SW 1271 (cell line): ENCODE measurements at places on chromosomes 7 and 10.

- no peak for DNase-seq
Measured at GRCh38 chr10:67784474-67784873, 53.5 kb downstream of the DNAJC12 start.

GRCh38 chr10:9745158-9745557 lies 1272.5 kb upstream of the CELF2 start:
- DNase-seq: no peak

DNA sequence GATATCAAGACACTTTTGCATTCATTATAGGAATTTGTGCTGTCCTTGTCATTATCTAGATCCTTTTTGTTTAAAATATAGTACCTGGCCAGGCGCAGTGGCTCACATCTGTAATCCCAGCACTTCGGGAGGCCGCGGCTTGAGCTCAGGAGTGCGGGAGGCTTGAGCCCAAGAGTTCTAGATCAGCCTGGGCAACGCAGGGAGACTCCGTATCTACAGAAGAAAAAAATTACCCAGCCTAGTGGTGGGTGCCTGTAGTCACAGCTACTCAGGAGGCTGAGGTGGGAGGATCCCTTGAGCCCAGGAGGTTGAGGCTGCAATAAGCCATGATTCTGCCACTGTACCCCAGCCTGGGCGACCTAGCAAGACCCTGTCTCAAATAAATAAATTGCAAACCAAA lies 621 bp upstream of the MORN4 start:
- peak; percentile 29 for DNase-seq

- DNase-seq: no peak
Measured at GRCh38 chr10:127013691-127014473, 108.7 kb downstream of the DOCK1 start.

GRCh38 chr10:6350609-6351008 lies 147.9 kb downstream of the PFKFB3 start:
- no peak for DNase-seq

- DNase-seq: no peak
Measured at GRCh38 chr7:125563964-125564529, 634.4 kb upstream of the POT1 start.

- DNase-seq: no peak
Measured at GRCh38 chr10:34235164-34235832, 579.8 kb downstream of the PARD3 start.

DNA sequence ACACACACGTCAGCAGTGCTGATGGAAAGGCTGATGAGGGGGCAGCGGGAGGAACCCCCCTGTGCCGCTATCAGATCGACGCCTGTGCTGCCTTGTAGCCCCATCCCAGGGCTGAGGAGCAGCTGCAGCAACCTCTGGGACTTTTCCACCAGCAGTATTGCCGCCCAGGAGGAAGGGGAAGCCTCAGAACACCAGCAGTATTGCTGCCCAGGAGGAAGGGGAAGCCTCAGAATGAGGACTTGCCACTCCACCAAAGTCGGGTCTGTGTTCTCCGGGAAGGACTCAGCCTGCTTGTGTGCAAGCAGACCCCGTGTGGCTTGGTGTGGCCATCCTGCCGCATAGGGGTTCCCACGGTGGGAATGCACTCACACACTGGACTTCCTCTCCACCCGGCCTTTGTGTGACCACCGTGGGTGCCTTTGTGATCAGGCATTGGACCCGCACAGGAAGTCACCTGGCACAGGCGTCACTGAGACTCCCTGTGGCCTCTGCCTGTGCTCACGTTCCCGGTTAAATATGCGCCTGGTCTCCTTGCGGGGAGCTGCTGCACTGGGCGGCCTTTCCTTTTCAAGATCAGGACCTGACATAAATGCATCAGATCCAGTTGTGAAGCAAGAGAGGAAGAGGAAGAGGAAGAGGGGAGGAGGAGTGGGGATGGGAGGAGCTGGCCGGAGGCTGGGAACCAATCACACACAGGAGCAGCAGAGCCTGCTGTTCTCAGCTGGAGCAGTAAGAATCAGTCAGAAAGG lies 248.5 kb downstream of the DNAJB6 start:
- no peak for DNase-seq

- DNase-seq: no peak
Measured at GRCh38 chr10:26479766-26480492, 41.8 kb downstream of the APBB1IP start.

- no peak for DNase-seq
Measured at GRCh38 chr7:149459540-149460452, 1.1 kb downstream of the ZNF777 start.
